ENCODE measurements at places on chromosomes 2 and 18.

GRCh38 chr2:19488009-19488691 is 129.7 kb upstream of the OSR1 start:
- peak; percentile 12 for DNase-seq

DNA sequence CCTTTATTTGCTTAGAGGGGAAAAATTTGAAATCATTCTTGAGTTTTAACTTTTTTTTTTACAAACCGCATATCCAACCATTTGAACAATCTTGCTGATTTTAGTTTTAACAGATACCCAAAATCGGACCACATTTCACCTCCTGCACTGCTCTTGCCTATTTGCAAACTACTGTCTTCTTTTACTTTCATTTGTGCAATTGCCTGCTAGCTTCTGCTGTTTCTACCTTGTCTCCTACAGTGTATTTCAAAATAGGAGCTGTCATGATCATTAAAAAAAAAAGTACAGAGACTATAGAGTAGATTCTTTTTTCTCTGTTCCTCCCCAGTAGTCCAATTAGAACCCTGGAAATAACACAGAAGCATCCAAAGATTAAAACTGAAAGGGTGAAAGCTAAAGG is 1081.2 kb downstream of the SOCS6 start:
- no peak for DNase-seq

DNA sequence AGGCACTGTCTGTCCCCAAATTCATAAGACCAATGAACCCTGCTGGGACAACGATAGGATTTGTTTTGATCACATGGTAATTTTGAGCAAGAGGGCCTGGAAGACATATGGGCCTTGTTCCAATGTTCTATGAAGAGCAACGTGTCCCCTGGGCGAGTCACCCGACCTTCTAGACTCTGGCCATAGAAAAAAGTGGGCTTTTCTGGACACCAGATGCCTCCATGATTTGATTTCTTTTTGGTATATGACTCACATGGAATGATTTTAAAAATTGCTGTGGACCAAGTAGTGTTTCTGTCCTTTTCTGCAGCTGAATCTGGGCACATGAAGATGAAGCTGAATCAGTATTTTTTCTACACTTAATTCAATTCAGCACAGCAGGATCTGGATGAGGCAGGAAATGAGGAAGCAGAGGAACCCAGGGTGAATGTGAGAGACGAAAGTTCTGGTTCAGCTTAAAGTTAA is 104.9 kb downstream of the CDC42EP3 start:
- no peak for DNase-seq

DNA sequence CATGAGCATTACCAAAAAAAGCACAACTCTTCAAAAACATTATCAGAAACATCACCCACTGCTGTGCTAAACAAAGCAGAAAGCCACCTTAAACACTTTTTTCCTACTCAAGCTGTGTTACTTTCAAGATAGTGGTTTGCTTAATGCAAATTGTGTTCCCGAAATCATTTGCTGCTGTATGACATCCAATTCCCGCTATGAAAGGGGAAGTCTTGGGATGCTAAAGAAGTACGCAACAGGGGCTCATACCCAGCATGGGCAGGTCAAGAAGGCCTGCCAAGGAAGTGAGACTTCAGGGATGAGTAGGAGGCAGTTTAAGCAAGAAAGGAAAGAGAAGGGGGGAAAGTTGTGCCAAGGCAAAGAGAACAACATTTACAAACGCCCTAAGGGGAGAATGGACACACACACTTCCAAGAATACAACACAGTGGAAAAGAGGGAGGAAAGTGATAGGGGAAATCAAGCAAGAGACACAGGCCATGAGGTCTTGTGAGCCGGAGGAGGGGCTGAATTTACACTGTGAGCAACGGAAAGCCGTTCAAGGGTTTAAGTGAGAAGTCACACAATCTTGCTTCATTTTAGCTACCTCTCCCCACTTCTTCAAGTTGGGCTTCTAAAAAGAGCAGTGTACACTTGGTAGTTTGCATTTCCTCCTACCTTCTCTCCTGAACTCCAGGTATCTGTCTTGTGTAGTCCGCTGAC is 4.0 kb downstream of the PTPN2 start:
- no peak for DNase-seq

DNA sequence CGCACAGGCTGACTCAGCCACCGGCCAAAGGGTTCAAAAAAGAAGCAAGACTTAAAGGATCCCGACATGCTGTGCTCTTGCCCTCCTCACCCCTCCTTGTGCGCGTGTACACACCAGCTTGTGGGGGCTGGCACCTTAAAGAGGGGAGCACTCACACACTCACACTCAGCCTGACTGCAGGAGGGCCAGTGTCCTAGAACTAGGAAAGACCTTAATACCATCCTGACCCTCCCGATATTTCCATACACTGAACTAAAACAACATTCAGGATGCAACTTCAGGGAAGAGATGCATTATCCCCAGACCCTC is 5.6 kb downstream of the PKDCC start:
- DNase-seq = no peak

- no peak for DNase-seq
Measured at GRCh38 chr2:119435081-119435952, 3.7 kb downstream of the TMEM37 start.

- no peak for DNase-seq
Measured at GRCh38 chr2:231853105-231853504, 66.9 kb downstream of the COPS7B start.

DNA sequence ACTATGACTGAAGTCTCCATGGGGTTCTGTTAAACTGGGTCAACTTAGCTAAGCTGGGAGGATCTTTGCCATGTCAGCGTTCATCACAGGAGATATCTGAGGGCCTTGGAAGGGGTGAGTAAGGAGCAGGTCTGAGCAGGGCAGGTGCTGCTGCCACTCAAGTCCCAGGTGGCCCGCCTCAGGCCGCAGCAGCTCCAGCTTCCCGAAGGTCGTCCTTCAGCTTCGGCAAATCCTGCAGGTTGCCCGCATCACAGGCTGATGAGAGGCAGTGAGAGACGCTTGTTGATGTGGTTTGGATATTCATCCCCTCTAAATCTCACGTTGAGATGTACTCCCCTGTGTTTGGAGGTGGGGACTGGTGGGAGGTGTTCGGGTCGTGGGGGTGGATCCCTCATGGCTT is 166.6 kb downstream of the VAPA start:
- no peak for DNase-seq

GRCh38 chr18:23213200-23213599 is 77.9 kb downstream of the CABLES1 start:
- no peak for DNase-seq

DNA sequence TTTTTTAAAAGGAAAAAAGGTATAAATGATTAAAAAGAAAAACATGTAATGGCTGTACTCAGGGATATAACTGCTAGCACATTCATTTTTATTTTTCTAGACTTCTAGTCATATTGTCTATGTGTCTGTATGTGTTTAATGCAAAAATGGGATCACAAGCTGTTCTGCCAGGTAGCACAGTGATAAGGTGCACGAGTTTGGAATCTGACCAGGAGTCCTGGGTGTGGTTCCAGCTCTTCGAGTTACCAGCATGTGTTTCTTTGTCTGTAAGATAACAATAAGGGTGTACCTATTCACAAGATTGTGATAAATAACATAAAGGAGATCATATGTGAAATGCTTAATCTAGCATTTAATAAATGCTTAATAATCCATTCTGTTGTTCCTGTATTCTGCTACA is 145.3 kb downstream of the PKP4 start:
- no peak for DNase-seq

DNA sequence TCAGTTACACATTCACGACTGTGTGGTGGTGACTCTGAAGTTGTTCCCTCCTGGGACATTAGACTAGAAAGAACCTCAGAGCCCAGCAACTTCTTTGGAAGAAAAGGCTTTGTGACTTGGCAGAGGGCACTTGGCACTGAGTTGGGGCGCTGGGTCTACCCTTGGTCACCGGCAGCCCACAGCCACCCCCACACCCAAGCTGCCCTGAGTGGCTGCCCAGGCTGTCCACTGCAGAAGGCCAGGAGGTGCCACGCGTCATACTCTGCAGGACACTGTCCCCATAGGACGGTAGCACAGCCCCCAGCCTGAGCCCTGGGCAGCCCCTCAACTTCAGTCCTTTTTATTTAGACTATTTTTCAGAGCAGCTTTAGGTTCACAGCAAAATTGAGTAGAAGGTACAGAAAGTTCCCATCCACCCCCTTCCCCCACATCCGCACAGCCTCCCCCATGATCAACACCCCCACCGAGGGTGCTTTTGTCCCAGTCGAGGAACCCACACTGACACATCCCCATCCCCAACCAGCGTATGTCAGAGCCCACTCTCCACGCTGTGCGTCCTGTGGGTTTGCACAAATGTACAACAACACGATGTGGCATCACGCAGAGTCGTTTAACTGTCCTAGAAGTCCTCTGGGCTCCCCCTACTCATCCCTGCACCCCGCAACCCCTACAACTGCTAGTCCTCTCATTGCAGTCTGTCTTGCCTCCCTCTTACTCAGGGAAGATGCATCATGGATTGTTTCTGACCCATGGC is 1.1 kb downstream of the PRLH start:
- DNase-seq = no peak

DNA sequence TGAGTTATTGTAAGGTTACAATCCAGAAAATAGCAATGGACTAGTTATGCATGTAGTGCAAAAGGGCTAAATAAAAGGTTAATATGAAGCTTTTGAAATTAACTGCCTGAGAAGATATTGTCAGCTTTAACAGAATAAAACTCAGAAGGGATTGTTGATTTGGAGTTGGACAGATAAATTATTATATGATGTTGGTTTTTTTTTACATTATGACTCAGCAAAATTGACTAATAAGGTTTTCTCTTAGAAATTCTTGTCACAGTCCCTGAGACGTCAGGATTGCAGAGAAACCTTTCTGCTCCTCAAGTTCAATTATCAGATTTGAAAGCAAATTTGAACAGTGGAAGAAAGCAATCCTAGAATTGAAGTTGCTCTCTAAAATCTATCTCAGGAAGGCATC is 946.9 kb downstream of the CBLN2 start:
- no peak for DNase-seq

DNA sequence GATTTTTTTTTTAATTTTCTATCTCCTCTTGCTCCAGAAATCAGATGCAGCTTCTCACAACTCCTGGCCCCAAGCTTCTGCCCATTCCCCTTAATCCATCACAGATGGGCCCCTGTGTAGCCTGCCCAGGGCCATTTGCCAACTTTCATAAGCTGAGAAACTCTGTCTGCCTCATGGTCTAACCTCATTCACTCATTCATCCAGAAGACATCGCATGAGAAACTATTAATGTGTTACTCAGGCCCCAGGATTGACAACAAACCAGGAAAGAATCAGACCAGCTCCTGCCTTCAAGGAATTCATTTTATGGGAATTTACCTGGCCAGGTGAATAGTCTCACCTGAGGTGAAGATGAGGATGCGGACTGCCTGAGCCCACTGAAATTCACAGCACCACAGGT is 35.0 kb downstream of the SLC14A2 start:
- DNase-seq = no peak

- DNase-seq = no peak
Measured at GRCh38 chr2:125559186-125559585, 1096.8 kb upstream of the GYPC start.

- no peak for DNase-seq
Measured at GRCh38 chr2:239960929-239961661, 64.0 kb downstream of the NDUFA10 start.

- DNase-seq = no peak
Measured at GRCh38 chr2:11598228-11598731, 64.4 kb downstream of the GREB1 start.

- DNase-seq = no peak
Measured at GRCh38 chr2:208153156-208153555, 7.2 kb upstream of the CRYGB start.

DNA sequence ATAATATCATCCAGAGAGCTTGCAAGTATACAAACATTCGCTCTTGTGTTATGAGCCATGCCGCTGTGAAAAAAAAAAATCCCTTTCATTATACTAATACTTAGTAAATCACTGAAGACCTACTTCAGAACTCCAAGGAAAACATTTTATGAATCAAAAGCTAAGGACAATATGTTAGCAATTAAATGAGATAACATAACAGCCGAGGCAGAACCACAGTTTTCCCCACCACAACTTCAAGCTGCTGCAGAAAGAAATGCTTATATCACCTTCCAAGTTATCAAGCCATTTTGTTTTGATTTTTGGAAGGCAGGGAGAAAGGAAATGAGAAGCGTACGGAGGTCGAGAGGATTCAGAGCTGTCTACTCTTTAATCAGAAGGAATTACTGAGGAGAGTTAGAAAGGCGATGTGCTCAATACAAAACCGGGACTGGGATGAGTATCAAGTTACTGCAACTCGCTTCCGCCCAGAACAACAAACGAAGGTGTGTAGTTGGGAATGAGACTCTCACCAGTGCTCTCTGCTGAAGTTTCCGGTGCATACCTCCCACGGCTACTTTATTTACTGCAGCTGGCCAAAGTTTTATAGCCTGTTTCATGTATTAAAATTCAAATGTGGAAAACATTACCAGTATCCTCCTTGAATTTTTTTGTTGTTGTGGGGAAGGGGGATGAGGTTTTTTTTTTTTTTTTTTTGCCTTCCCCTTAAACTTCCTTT is 292.2 kb upstream of the CCDC68 start:
- DNase-seq = no peak

GRCh38 chr2:238121511-238122286 is 16.8 kb upstream of the KLHL30 start:
- no peak for DNase-seq

GRCh38 chr18:14117606-14118005 is 14.6 kb downstream of the ZNF519 start:
- no peak for DNase-seq

DNA sequence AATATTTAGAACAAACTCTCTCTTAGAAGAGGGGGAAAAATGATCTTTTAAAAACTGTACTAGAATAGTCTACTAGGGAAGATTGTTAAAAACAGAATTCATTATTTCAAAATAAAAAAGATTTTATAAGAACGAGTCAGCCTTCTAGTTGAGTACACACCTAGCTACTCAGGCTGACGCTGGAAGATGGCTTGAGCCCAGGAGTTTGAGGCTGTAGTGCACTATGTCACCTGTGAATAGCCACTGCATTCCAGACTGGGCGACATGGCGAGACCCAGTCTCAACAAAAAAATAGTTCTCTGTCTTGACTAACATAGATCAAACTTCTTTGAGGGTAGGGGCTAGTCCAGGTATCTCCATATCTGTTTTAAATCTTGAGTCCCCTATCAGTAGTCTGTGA is 33.9 kb downstream of the ERLEC1 start:
- DNase-seq = no peak

GRCh38 chr18:41624460-41624859 is 330.6 kb upstream of the PIK3C3 start:
- DNase-seq = no peak

DNA sequence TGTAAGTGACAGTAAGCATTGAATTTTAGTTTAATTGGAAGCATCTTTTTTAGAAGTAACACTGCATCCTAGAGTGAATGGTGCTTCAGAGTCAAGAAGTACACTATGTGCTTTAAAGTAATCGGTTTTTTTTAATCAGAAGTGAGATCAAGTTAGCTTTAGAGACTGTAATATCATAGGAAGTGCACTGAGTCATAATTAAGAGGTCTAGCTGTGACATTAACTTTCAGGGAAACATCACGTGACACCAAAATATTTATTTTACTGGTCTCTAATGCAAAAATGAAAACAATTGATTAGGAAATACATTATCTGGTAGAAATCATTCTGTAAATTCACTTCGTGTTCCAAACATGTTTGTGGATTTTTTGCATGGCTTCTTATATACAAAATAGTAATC is 55.3 kb upstream of the KYNU start:
- DNase-seq = no peak

Measured in AG09319 (cell line).